Temporal lobe (tissue), 4 donors: ENCODE measurements at places on chromosomes 5 and 9. TPM values are rescaled to one million over a fixed set of nuclear protein-coding genes. Genes with fewer than 3 reads are reported as not detected.

The RRAGA gene
- 45.2 TPM for total RNA-seq

The SPINK4 gene
- total RNA-seq = not detected

The TSLP gene
- total RNA-seq = under 0.01 TPM

The ADAMTSL2 gene
- total RNA-seq = 2.7 TPM

The LCP2 gene
- 0.98 TPM for total RNA-seq

The LHX6 gene
- total RNA-seq = 20.4 TPM

The EEIG1 gene
- 5.2 TPM for total RNA-seq

The CCNI2 gene
- under 0.01 TPM for total RNA-seq

The CDH10 gene
- 53.4 TPM for total RNA-seq

The MAMDC2 gene
- 2.5 TPM for total RNA-seq

The DBH gene
- not detected for total RNA-seq

The SHISAL2B gene
- total RNA-seq = 0.49 TPM

The PLAC8L1 gene
- total RNA-seq = 0.25 TPM

The TMEM171 gene
- 0.49 TPM for total RNA-seq

The IFNA6 gene
- not detected for total RNA-seq

The SLCO6A1 gene
- total RNA-seq = 0.25 TPM

The PCDHGC3 gene
- 45.7 TPM for total RNA-seq

The MYMK gene
- total RNA-seq = not detected
